NCI-H1105 treated with DMSO at 0.1 percent for 48 hours (cell line): ENCODE measurements at places on chromosomes 1 and 21.
A peak's percentile ranks its signal among the peaks of the same experiment; 100 is the strongest.

DNA sequence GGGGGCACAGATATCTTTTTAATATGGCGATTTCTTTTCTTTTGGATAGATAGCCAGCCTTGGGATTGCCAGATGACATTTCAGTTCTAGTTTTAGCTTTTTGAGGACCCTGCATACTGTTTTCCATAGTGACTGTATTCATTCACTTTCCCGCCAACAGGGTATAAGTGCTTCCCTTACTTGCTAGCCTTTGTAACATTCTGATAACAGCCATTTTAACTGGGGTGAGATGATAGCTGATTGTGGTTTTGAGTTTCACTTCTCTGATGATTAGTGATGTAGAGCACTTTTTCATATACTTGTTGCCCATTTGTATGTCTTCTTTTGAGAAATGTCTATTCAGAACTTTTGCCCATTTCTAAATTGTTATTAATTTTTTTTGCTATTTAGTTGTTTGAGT lies 151.9 kb downstream of the NTPCR start:
- no peak for DNase-seq

DNA sequence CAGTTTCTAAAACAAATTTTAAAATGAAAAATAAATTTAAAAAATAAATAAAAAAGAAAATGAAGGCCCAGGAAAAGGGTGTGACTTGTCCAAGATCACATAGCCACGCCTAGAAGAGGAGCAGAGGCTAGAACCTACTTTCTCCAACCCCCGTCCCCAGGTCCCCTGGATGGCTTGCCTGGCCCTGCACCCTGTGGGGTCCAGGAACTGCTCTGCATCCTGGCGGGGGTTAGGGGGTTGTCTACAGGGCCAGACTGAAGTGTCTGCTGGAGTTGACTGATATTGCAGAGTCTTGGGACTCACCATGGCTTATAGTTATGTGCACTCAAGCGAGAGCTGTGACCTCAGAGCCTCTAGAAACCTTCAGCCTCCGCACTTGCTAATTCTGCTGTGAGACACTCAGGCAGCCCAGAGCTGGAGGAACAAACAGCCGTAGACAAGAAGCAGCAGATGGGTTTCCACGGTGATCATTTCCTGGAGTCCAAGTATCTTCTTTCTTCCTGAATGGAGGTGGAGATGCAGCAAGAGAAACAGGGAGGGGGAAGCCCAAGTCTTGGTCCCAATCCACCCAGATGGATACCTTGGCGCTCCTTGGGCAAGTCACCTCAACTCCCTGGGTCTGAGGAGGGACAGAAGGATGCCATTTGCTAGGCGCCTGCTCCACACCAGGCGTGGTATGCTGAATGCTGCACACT lies 5.2 kb upstream of the EXTL1 start:
- DNase-seq: no peak

DNA sequence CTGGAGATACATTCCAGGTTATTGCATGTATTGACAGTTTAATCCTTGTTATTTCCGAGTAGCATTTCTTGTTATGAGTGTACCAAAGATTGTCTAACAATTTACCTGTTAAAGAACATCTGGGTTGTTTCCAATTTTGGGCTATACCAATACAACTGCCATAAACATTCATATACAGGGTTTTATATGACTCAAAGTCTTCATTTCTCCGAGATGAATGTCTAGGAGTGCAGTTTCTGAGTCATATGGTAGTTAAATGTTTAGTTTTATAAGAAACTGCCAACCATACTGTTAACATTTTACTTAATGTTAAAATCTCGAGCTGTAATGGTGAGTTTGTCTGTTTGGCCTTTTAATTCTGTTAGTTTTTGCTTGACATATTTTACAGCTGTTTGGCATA lies 10.0 kb downstream of the RAB4A start:
- DNase-seq: no peak

- DNase-seq: no peak
Measured at GRCh38 chr1:243974451-243975292, 76.4 kb upstream of the ZBTB18 start.

GRCh38 chr1:12177156-12177998 lies 10.6 kb downstream of the TNFRSF1B start:
- DNase-seq: peak; percentile 11

- DNase-seq: no peak
Measured at GRCh38 chr21:43572446-43572845, 86.8 kb downstream of the HSF2BP start.

DNA sequence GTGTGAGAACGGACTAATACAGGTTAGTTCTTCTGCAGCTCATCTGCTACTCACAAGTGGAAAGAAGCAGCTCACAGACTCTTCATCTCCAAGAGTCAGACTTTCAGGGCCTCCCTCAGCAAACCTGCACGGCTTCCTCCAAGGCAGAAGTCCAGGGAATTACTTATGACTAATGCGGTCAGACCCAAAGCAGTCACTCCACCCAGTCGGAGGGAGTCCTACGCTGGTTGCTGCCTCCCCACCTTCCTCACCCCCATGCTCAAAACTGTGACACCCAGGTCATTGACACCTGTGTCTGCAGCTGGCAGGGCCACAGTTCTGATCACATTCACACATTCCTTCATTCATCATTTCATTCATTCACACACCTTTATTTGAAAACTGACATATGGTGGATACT lies 38.4 kb upstream of the PRDM2 start:
- no peak for DNase-seq

- no peak for DNase-seq
Measured at GRCh38 chr1:159315381-159315780, 13.2 kb downstream of the FCER1A start.

GRCh38 chr1:116988908-116989307 lies 12.7 kb upstream of the CD101 start:
- DNase-seq: no peak

- DNase-seq: no peak
Measured at GRCh38 chr1:18932387-18932786, 24.1 kb downstream of the IFFO2 start.

- DNase-seq: no peak
Measured at GRCh38 chr1:204599098-204599497, 82.9 kb downstream of the MDM4 start.

- DNase-seq: no peak
Measured at GRCh38 chr1:209249280-209249670, 334.2 kb upstream of the CAMK1G start.

- DNase-seq: no peak
Measured at GRCh38 chr1:193321242-193321840, 134.9 kb upstream of the B3GALT2 start.

- DNase-seq: no peak
Measured at GRCh38 chr1:72412286-72412685, 129.9 kb upstream of the NEGR1 start.

DNA sequence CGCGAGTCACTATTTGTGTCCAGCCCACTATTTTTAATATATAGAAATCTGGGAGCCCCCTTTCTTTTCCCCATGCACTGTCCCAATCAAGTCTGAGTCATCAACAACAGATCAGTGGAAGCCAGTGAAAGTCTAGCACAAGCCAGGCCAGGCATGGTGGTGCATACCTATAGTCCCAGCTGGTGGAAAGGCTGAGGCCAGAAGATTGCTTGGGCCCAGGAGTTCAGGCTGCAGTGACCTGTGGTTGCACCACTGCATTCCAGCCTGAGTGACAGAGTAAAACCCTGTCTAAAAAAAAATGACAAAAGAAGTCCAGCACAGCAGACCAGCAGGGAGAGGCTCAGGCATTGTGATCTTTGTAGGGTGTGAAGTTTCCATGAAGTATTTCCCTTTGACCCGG lies 9.0 kb upstream of the RPL5 start:
- DNase-seq: no peak

DNA sequence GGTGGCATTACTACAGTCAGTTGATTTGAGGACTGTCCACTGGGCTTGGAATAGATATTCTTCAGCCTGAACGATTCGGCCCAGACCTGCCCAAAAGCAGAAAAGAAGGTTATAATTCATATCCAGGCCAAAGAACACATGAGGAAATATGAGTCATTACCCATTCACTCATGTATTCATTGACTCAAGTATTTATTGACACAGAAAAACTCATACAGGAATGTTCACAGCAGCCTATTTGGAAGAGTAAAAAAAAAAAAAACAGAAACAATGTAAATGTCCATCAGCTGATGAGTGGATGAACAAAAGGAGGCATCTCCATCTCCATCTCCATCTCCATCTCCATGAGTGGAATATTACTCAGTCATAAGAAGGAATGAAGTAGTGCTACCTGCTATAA lies 15.9 kb downstream of the ZMYND12 start:
- DNase-seq: no peak
